ENCODE measurements at places on chromosomes 16 and 17.

DNA sequence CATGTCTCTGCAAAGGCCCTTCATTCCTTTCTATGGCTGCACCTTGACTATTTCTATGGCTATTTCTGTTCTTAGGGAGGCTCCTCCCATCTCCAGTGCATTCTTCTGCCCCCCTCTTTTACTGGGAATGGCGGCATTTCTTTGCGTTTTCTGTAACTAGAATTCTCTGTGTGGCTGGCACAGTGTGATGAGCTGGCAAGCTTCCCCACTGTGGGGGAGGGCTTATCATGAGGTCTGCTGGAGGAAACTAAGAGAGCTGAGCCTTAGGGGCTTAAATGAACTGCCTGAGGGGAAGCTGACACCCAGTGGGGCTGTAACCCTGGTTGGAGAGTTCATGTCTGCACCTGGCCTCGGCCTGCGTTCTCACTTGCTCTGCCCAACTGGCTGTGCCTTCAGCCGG, 1.5 kb upstream of the CARD14 start:
- no peak for DNase-seq

- no peak for DNase-seq
These were observed 36.3 kb downstream of the MARF1 start for GRCh38 chr16:15606518-15607220.

DNA sequence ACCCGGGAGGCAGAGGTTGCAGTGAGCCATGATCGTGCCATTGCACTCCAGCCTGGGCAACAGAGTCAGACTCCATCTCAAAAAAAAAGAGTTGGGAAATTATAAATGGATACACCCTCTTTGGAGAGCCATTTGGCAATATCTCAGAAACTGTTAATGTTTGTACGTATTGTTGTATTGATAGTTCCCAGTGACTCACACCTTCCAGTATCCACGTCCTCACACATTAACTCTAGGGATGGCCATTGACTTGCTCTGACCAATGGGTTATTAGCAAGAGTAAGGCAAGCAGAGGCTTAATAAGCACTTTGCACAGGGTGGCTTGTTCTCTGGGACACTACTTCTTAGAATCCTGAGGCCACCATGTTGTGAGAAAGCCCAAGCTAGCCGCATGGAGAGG, 107.6 kb upstream of the LHX1 start:
- DNase-seq, result no peak

- peak; percentile 50 for DNase-seq
These were observed 388.0 kb downstream of the SEC14L1 start for GRCh38 chr17:77528516-77529327.

GRCh38 chr16:80059836-80060235, 459.3 kb upstream of the MAF start:
- DNase-seq, result no peak
